ENCODE measurements at places on chromosomes 1 and 21. TPM values are rescaled to one million over a fixed set of nuclear protein-coding genes. Genes with fewer than 3 reads are reported as not detected.

TTC34 gene
- 0.12 TPM for total RNA-seq

AIM2 gene
- total RNA-seq, result 39.5 TPM

PLXNA2 gene
- 0.80 TPM for total RNA-seq

FNDC5 gene
- 0.15 TPM for total RNA-seq

CLEC20A gene
- not detected for total RNA-seq

FAM131C gene
- 0.08 TPM for total RNA-seq

PIK3R3 gene
- 14.9 TPM for total RNA-seq

IFNLR1 gene
- total RNA-seq, result 0.21 TPM

GLMP gene
- 81.7 TPM for total RNA-seq

CYP4Z1 gene
- total RNA-seq, result not detected

TMEM50A gene
- 96.0 TPM for total RNA-seq

MMEL1 gene
- not detected for total RNA-seq

SLAMF7 gene
- total RNA-seq, result 1.8 TPM

Data from H4 (cell line).